ENCODE measurements at places on chromosomes 11 and 22.
A peak's percentile ranks its signal among the peaks of the same experiment; 100 is the strongest.

GRCh38 chr11:15159085-15159484, 44.4 kb downstream of the INSC start:
- no peak for DNase-seq

- no peak for DNase-seq
Observed at GRCh38 chr11:2399488-2400068, 972 bp upstream of the TSSC4 start.

GRCh38 chr11:68657021-68657780, 27.1 kb upstream of the GAL start:
- DNase-seq, result no peak

DNA sequence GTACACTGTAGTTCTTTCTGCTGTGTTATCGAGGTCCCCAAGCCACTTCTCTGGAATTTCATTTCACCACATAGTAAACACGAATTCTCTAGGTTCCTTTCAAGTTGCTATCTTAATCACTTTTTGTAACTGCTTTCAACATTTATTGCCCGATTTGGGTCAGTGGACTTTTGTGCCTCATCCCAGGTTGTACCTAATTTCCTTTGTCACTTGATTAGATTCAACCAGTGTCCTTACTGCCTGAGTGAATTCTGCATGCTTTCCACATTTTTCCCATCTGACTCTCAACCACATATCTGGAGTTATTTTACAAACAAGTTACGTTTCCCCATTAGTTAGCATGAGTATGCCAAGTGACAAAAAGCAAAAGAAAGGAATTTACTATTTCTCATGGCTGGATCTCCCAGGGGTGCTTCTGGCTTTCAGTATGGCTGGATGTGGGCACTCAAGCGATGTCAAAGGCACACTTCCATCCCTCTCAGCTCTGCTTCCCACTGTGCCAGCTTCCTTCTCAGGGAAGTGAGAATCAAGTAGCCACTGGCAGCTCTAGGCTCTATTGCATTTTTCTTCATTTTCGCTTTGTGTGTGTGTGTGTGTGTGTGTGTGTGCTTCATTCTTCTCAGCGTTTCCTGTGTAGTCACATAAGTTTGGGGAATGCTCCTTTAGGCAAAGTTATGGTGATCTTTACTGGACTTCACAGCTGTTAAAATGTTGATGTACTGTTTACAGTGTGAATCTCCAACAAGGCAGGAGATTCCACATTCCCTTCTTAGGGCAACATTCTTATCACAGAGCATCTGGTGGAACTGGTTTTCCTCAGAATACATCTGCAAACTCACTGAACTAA, 128.9 kb downstream of the DBX1 start:
- DNase-seq, result no peak

DNA sequence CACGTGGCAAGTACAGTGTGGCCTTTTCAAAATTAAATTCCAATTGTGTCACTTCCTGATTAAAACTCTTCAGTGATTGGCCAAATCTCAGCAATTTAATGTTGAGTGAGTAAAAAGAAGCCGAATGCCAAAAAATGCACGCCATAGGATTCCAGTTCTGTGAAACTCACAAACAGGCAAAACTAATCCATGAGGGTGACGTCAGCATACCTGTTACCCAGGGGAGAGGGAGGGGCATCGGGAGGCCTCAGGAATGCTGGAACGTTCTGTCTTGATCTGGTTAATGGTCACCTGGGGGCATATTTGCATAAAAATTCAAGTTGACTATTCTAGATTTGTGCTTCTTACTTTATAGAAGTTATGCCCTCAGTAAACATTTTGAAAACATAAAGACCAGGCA, 39.9 kb upstream of the RAB1B start:
- no peak for DNase-seq

GRCh38 chr11:2797741-2798361, 87.7 kb downstream of the CDKN1C start:
- peak; percentile 72 for DNase-seq

DNA sequence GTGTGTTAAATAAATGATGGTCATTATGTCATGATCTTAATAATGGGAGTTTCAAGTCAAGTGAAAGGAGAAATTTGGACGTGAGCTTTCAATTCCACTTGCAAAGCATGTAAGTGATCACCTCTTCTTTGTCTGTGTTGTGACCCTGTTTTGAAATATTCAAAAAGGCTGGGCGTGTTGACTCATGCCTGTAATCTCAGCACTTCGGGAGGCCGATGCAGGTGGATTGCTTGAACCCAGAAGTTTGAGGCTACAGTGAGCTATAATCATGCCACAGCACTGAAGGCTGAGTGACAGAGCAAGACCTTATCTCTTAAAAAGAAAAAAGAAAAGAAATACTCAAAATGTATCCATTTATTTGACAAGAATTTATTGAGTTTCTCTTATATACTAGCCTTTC, 32.9 kb upstream of the EED start:
- no peak for DNase-seq

- no peak for DNase-seq
Observed at GRCh38 chr11:33449798-33450197, 192.6 kb downstream of the HIPK3 start.

DNA sequence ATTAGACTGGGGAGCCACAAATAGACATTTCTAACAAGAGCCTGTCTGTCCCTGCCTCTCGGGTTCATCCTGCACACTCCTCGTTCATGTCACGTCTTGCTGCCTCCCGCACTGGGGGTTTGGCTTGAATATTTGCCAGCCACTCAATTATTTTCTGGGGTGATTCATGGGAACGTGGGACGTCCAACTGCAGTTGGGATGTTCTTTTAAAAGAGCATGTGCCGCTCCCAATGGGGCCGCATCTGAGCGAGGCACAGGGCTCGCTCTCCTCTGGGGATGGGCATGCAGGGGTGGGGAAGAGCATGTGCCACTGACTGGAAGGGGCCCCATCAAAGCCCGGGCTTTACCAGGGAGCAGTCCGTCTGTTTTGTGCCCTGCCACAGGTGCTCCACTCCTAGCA, 43.4 kb downstream of the PARVG start:
- DNase-seq, result peak; percentile 75

DNA sequence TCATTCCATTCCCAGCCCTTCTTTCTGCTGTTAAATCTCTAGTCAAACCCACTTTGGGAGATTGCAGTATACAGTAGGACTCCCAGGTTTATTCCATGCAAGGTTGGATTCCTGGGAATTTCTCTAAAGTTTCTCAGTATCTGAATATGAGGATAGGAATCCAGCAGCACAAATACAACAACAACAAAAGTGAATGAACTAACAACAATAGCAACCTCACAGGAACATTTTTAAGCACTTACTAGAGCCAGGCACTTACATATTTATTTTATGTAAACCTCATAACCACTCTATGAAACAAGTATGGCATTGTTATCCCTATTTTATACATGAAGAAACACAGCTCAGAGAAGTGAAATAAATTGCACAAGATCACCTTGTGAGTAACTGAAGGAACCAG, 1.9 kb downstream of the MMP7 start:
- no peak for DNase-seq

GRCh38 chr22:43387815-43388214, 24.0 kb upstream of the MPPED1 start:
- DNase-seq, result no peak

DNA sequence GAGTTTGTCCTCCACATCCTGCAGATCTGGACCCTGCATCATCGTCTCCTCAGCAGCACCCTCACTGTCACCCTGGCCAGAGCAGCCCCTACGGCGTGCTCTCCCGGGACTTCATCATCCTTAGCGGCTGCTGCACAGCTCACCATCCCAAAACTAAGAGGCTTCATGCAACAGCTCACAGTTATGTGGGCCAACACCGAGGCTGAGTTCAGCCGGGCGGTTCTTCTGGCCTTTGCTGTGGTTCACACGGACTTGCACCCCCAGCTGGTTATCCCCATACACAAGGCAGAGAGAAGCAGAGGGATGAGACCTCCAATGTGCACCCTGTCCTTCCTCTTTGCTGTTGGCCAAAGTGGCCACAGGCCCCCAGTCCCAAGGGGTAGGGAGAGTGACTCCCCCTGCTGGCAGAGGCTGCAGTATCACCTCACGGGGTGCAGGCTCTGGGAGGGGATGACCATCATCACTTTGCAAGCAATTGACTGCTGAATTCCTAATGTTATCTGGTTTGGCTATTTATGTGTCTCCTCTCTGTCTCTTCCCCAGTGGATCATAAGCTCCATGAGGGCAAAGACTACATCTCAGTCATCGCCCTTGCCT, 276.8 kb downstream of the BRD1 start:
- peak; percentile 72 for DNase-seq

GRCh38 chr11:57377107-57377506, 3.8 kb downstream of the PRG3 start:
- no peak for DNase-seq

DNA sequence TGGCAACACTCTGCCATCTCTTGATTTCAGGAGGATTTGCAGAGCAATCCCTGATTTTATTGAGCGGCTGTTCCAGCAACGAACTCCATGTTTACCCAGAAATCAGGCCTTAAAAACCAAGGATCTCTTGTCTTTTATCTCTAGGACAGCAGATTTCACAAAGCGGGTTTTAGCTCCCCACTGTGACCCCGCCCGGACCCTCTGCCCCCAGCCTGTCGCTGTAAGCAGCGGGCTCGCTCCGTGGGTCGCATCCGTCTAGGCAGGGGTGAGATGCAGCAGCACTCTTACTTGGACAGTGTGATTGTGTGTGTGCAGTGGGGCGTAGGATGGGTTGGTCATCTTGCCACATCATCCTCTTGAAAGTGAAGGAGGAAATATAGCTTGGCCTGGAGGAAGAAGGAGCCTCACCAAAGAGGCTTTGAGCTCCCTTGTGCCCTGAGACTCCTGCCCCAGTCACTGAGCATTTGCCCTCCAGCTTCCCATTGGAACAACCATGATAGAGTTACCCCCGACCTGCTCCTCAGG, 189.2 kb upstream of the TBCEL start:
- DNase-seq, result no peak

GRCh38 chr11:72682858-72683243, 8.6 kb upstream of the PDE2A start:
- DNase-seq, result no peak

DNA sequence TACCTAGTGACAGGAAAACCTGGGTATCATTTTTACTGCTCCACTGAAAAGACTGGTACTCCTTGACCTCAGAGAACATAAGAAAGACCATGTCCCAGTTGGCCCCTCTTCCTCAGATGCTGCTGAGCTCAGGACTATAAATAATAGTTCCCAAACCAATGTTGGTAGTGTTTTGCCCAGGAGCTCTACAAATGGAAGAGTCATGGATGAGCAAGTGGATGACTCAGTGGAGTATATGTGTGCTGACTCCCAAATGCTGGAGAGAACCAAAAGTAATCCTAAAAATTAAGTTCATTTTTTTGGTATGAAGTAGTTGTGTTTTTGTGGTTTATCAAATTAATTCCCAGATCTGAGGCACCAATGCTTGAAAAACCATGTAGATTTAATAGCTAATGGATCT, 482.0 kb downstream of the KCNA4 start:
- DNase-seq, result no peak

GRCh38 chr22:39177791-39178190, 25.3 kb upstream of the CBX7 start:
- peak; percentile 68 for DNase-seq

DNA sequence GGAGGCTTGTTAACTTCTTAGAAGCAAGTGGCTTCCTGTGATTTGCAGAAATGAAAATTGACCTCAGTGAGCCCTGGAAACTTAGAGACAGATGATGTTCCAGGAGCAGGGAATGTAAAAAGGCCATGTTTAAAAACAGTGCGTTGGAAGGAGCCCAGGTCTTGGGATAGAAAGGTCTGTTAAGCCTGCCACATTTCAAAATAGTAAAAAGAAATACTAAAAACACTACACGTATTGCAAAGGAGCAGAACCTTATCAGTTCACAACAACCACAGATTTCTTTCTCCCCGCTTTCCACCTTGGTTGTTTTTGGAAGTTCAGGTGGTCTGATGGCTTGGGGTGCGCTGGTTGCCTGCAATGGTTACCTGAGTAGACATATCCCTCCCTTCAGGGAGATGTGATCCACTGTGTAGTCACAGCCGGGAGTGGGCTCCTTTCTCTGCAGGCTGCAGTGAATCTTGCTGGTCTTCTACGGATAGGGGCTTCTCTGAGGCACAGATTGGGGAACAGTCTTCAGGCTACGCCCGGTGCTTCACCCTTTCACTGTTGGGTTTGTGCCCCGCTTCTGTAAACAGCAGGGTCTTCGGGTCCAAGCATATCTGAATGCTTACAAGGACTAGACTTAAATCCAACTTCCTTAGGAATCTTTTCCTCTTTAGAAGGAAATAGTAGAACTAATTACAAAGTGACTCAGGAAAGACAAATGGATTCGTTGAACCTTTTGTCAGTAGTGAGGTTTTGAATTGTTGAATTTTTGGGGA, 1.9 kb downstream of the TEAD1 start:
- DNase-seq, result no peak

DNA sequence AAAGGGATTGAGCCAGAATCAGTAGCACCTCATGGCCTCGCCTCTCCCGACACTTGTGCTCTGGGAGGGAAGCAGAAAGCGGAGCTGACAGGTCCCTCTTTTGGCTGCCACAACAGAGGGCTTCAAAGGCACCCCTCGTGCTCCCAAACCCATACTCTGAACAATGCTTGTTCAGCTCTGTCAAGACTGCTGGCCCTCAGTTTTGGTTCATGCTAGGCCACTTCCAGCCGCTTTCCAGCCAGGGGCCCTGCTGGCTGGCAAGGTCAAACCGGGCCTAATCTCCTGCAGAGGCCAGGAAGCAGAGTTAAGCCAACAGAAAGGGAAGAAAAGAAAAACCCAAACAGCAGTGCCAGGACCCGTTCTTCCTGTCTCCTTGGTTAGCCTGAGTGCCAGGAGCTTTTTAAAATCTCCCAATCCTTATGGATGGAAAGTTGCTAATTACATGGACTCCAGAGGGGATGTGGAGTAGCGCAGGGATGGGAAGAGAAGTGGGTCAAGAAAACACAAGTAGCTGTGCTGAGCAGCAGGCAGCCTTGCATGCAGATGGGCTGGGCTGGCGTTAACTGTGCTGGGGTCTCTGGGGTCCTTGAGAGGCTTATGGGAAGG, 150.6 kb downstream of the GRIK4 start:
- DNase-seq, result peak; percentile 45

GRCh38 chr11:114188851-114189570, 107.2 kb upstream of the NNMT start:
- no peak for DNase-seq

- no peak for DNase-seq
Observed at GRCh38 chr22:33766091-33766490, 154.2 kb downstream of the LARGE1 start.

DNA sequence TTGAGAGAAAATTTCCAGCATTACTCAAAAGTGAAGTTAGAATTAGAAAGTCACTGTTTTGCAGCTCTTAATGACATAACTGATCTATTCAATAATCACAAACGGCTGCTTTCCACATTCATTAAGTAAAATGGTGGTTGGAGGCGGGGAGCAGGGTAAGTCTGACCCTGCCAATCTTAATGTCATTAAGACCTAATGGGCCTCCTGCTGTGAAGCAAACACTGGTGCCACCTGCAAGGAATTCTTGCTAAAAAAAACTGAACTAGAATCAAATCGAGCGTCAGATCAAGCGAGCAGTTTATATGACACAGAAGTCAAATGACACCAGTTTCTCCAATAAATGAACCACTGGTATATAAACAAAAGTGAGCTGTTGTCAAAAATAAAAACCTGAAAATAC, 351.5 kb downstream of the BRD1 start:
- DNase-seq, result peak; percentile 2

- peak; percentile 43 for DNase-seq
Observed at GRCh38 chr22:36860017-36860416, 789 bp upstream of the NCF4 start.
